ENCODE measurements at places on chromosomes 16 and 17. TPM values are rescaled to one million over a fixed set of nuclear protein-coding genes. Genes with fewer than 3 reads are reported as not detected.
A peak's percentile ranks its signal among the peaks of the same experiment; 100 is the strongest.

DNA sequence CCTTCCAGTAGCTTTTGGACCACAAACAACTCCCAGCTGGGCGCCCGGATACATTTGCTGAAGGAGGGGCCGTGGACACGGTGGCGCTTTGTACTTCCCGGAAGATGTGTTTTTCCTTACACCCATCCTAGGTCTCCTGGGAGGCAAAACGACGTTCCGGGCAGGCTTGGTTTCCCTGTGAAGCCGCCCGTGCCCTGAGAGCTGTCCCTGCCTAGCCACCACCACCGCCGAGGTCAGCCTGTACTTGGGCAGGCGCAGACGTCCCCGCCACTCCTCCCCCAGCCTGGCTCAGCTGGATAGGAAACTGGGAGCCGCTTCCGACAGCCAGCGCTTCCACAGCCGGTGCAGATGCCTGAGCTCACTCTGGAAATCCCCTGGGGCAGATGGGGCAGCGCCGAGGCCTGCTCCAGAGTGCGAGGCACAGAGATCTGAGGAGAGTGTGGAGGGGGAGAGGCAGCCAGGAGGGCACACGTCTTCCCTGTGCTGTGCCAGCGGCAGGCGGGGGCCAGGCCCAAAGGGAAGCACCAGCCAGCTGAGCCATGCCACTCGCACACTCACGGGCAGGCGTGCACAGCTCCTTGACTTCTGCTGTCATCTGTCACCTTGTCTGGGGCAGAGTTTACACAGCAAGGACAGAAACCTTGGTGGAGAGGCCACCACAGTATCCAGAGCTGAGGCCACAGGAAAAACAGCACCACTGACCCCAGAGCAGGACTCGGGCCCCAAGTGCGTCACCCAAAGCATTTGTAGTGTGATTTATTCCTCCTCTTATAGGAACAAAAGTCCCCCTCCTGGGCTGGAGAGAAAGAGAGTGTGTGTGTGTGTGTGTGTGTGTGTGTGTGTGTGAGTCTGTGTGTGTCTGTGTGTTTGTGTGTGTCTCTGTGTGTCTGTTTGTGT is 3.0 kb downstream of the RHBDF2 start:
- DNase-seq: peak; percentile 92
- peaks cover 59% of the 10 kb centered on the region for H3K4me1 ChIP-seq
- H3K27me3 ChIP-seq: no peaks in the 10 kb centered on the region
- H3K36me3 ChIP-seq: no peaks in the 10 kb centered on the region

The CLEC18A gene
- 1.8 TPM for total RNA-seq

DNA sequence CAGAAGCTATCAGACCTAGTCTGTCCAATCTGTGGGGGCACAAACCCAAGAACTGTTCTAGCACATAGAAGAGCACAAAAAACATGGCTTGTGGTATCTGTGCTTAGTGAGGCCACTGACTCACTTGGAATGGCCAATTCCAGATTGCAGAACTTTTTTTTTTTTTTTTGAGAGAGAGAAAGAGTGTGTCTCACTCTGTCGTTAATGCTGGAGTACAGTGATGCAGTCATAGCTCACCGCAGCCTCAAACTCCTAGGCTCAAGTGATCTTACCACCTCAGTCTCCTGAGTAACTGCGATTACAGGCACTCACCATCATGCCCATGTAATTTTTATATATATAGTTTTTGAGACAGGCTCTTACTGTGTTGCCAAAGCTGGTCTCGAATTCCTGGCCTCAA is 77.2 kb upstream of the CLEC3A start:
- no peaks in the 10 kb centered on the region for H3K27me3 ChIP-seq
- H3K4me1 ChIP-seq: peaks cover under 1% of the 10 kb centered on the region
- no peak overlapping the region for H3K4me3 ChIP-seq
- no peak overlapping the region for H3K27ac ChIP-seq

- no peaks in the 10 kb centered on the region for H3K4me1 ChIP-seq
- H3K4me3 ChIP-seq: no peak overlapping the region
- no peak overlapping the region for H3K27ac ChIP-seq
- no peak for DNase-seq
- H3K36me3 ChIP-seq: no peaks in the 10 kb centered on the region
- no peaks in the 10 kb centered on the region for H3K27me3 ChIP-seq
Measured at GRCh38 chr17:8941520-8941919, 24.0 kb downstream of the PIK3R5 start.

DNA sequence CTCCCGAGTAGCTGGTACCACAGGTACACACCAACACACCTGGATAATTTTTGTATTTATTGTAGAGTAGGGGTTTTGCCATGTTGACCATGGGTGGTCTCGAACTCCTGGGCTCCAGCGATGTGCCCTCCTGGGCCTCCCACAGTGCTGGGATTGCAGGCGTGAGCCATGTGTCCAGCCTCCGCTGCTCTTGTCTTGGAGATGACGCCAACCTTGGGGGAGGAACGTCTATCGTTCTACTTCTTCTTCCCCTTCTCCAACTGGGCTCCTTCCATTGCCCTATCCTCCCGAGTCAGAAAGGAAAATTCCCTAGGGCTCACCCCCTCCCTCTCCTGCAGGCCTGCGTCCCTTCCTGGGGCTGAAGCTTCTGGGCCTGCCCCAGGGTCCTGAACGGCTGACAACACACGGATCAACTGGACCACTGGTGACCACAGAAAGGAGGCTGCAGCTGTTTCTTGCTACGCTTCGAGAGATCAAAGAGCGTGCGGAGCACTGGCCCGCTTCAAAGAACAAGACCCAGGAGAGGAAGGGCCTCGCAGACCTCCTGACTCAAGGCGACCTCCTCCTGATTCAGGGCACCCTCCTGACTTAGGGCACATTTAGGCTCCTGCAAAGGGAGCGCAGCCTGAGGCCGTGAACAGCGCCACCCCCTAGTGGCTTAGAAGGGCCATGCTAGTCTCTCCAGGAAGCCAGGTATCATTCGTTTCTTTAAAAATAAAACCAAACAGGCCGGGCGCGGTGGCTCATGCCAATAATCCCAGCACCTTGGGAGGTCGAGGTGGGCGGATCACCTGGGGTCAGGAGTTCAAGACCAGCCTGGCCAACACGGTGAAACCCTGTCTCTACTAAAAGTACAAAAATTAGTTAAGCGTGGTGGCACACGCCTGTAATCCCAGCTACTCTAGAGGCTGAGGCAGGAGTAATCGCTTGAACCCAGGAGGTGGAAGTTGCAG is 48.5 kb upstream of the HELZ start:
- H3K27me3 ChIP-seq: no peaks in the 10 kb centered on the region
- H3K36me3 ChIP-seq: no peaks in the 10 kb centered on the region
- H3K27ac ChIP-seq: no peak overlapping the region

- peak overlapping the region; percentile 16 for H3K27ac ChIP-seq
- no peak for DNase-seq
- no peaks in the 10 kb centered on the region for H3K36me3 ChIP-seq
- H3K27me3 ChIP-seq: no peaks in the 10 kb centered on the region
Measured at GRCh38 chr17:35080536-35080935, 17.0 kb upstream of the RFFL start.

- H3K36me3 ChIP-seq: no peaks in the 10 kb centered on the region
- no peak for DNase-seq
- no peak overlapping the region for H3K4me3 ChIP-seq
- no peaks in the 10 kb centered on the region for H3K27me3 ChIP-seq
- H3K4me1 ChIP-seq: peaks cover 18% of the 10 kb centered on the region
- H3K27ac ChIP-seq: no peak overlapping the region
Measured at GRCh38 chr16:15855704-15856003, 1.2 kb downstream of the MYH11 start.

The NDRG4 gene
- total RNA-seq: 11.7 TPM

The CDRT15L2 gene
- not detected for total RNA-seq

- H3K4me1 ChIP-seq: no peaks in the 10 kb centered on the region
- no peak for DNase-seq
- no peak overlapping the region for H3K4me3 ChIP-seq
Measured at GRCh38 chr16:56011808-56012481, 136.8 kb upstream of the CES5A start.

The FBXO39 gene
- total RNA-seq: not detected

DNA sequence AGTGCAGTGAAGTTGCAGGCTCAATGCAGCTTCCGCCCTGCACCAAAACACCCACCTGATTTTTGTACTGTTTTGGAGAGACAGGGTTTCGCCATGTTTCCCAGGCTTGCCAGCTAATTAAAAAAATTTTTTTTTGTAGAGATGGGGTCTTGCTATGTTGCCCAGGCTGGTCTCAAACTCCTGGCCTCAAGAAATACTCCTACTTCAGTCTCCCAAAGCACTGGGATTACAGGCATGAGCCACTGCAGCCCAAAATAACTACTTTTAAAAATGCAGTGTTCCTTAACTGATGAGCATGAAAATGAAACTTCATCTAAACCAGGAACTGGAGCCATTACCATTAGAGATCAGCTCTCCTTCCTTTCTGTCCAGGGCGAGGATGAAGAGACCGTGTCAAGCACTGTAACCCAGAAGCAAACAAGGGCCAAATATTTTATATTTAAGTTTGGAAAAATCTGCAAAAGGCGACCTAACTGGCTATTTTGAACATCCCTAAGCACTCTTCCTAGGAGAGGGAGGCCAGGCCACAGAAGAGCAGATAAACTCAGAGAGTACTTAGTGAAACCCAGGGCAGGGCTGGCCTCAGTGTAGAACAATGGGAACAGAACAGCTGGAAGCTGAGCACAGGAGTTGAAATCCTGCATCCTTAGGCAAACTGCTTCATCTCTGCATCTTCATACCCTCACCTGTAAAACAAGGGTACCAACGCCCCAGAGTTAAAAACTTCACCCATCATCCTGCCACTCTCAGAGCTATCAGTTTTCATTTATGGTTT is 24.0 kb downstream of the CREBBP start:
- DNase-seq: no peak
- H3K4me3 ChIP-seq: no peak overlapping the region
- H3K27me3 ChIP-seq: no peaks in the 10 kb centered on the region
- H3K36me3 ChIP-seq: no peaks in the 10 kb centered on the region
- H3K27ac ChIP-seq: peak overlapping the region; percentile 22

GRCh38 chr16:83900571-83900970 is 1.7 kb downstream of the MLYCD start:
- H3K4me3 ChIP-seq: no peak overlapping the region
- DNase-seq: no peak
- no peak overlapping the region for H3K27ac ChIP-seq
- H3K4me1 ChIP-seq: peaks cover 14% of the 10 kb centered on the region
- no peaks in the 10 kb centered on the region for H3K27me3 ChIP-seq

The RGS11 gene
- total RNA-seq: 0.73 TPM

DNA sequence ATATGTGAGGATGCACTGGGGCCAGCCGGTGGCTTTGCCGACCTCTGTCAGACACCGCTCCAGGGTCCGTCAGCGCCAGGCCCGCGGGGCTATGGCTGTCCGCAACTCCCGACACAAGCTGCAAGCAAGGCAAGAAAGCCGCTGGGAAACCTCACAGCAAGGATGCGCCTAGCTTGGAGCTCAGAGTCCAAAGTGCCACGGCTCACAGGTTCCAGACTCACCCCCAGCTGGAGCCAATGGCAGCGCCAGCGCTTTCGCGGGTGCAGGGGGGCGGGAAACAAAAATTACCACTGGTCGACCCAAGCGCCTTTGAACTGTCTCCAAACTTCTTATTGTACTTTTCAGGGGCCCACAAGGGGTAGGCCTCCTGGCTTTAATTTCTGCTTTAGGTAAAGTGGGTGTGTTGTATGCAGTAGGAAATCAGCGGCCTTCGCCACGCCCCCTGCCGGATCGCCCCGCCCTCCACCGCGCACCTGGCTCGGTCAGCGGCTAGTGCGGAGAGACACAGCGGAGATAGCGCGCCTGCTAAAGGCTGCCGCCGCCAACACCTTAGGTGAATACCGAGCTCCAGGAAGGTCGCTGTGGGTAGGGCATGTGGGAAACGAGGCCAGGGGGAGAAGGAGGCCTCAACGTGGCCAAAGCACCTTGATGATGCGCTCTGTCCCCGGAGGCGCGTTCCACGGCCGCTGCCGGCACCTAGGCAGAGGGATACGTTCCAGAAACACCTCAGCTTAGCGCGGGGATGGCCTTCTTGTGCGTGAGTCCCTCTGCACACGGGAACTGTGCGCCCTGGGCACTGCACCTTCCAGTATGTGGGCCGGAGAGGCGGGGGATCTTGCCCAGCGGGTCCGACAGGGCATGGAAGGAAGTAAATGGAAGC is 61.0 kb upstream of the RBL2 start:
- no peaks in the 10 kb centered on the region for H3K27me3 ChIP-seq
- H3K4me1 ChIP-seq: no peaks in the 10 kb centered on the region
- H3K4me3 ChIP-seq: no peak overlapping the region
- peak; percentile 36 for DNase-seq
- H3K27ac ChIP-seq: no peak overlapping the region

GRCh38 chr17:32869345-32870026 is 7.4 kb downstream of the MYO1D start:
- peak overlapping the region; percentile 22 for H3K27ac ChIP-seq
- H3K36me3 ChIP-seq: no peaks in the 10 kb centered on the region
- no peak overlapping the region for H3K4me3 ChIP-seq
- DNase-seq: no peak

The TBC1D26 gene
- total RNA-seq: not detected

DNA sequence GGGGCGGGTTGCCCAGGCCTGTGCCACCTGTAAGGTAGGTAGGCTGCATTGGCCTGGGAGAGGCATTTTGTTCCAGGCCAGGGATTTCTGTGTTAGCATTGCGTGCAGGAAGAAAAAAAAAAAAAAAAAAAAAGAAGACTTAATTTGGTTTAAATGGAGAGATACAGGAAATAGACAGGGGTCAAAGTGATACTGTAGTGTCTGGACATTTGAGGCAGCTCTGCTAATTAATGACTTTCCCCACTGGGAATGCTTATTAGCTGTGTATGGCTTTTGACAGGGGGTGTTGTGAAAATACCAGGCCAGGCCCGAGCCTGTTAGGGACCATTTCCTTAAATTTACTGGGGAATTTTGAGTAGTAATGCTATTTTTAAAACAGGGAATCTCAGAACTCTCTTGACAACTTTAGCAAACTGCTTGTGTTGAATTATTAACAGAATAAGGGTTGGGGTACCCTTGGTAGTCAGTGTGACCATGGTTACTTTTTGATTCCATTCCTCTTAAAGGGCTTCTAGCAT is 1.0 kb downstream of the MAP2K4 start:
- H3K4me1 ChIP-seq: peaks cover 45% of the 10 kb centered on the region
- H3K4me3 ChIP-seq: peak overlapping the region; percentile 96
- no peak for DNase-seq
- H3K27me3 ChIP-seq: no peaks in the 10 kb centered on the region

DNA sequence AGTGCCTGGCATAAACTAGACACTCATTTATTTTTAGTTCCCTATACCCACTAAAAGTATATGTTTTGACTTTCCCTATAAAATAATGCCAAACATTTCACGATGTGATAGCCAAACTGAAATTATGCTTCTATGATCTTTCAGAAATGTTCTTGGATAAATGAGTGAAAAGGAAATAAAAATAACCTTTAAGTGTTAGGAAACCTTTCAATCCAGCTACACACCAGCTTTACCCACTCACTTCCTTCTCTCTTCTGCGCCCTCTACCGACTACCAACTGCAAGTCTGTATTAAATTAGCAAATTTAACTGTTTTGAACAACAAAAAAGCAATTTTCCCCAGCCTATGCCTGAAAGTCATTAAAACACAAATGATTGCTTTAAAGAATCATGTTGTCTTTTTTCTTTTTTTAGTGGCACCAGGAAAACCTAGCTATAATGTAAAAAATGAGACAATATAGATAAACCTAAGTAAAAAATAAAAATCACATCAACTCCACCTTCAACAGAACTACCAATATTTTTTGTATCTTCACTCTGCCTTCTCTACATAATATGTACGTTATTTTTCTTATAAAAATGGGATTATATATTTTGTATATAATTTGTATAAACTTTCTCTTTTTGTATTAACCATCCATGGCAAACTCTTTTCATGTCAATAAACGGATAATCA is 13.2 kb upstream of the TMEM100 start:
- H3K27me3 ChIP-seq: no peaks in the 10 kb centered on the region
- peaks cover 19% of the 10 kb centered on the region for H3K4me1 ChIP-seq
- peak; percentile 42 for DNase-seq
- H3K4me3 ChIP-seq: no peak overlapping the region

All from thyroid gland (tissue), 4 donors.